ENCODE measurements at places on chromosomes 3 and 15.
A peak's percentile ranks its signal among the peaks of the same experiment; 100 is the strongest.

DNA sequence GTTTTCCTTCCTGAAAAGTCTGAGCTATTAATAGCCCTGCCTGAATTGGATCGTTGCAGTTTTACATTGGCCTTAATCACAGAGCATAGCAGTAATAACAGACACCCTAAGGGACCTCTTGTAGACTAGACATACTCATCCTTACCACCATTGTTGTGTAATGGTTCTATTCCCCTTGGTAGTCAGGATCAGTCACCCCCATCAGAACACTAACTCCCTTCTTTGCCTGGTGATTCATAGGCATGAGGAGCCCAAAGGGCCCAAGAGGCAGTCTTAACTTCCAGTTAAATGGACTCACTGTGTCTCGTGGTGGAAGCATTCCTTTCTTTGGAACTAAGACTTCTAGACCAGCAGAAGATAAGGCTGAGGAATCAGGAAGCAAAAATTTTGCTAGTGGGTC is 20.2 kb downstream of the CGGBP1 start:
- no peak for DNase-seq

- no peak for DNase-seq
These were observed 49.8 kb downstream of the MBNL1 start for GRCh38 chr3:152318512-152318911.

DNA sequence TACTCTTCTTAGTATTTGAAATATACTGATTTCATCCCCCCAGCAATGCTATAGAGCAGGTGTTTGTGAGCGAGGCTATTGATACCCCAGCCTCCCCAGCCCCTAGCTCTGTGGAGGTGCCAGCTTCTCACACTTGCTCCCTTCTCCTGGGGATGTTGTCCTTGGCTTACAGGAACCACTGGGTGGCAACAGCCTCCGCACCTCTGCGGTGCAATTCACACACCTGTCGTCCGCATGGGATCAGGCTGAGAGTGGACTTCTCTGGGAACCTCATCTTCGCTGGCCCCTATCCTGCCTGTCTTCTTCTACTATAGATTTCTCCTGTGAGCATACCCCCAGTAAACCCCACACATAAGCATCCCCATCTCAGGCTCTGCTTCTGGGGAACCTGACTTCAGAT is 103.9 kb upstream of the SLC6A11 start:
- no peak for DNase-seq

DNA sequence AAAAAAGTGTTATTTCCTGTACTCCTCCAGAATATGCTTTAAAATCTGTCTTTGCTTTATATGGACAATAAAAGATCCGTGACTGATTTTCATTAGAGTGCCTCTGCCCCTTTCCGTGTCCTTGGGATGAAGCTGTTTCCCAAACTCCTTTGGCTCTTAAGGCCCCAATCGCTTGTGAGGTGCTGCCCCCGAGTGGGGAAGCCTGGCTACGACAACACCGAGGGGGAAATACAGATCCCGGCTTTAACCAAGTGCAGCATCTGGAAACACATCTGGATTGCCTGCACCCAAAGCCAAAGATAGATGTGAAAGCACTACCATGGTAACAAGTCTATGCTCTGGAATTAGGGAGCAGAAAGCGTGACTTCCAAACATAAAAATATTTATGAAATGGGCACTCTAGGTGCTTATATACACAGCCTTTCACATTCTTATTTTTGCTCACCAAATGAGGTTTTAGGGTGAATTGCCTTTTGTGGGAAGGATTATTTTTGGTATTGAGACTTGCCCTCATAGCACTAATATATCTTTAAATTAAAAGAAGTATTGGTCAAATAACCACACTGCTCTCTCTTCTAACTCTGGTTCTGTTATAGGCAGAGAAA is 40.6 kb upstream of the ADCY5 start:
- DNase-seq: peak; percentile 27

- DNase-seq: peak; percentile 40
These were observed at the start of gene TNFSF10 for GRCh38 chr3:172522871-172523818. Gene TNFSF10 (minus strand): TSS chr3:172523430. CDS start chr3:172523384, 46 bp downstream.

GRCh38 chr15:74657846-74658245 is 38.0 kb downstream of the EDC3 start:
- DNase-seq: no peak

DNA sequence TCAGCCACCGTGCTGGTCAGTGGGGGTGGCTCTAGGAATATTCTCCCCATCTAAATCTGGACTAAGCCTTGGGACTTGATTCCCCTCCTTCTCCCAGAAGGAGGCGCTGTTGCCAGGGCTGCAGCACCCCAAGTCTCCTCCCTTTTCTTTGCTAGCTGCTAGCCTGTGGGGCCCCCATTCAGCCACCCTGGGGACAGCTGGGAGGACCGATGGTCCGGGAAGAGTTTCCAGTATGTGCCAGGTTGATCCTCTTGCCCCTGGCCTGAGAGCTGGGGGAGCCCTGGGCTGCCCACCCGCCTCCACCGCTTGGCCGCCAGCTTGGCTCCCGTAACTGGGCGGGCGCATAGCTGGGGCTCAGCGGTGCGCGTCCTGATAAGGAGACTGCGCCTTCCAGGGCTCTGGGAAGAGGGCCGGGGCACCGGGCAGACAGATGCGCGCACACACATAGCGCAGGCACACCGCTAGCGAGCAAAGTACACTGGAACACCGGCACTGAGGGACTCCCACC is 4.2 kb downstream of the SMAD6 start:
- DNase-seq: no peak

DNA sequence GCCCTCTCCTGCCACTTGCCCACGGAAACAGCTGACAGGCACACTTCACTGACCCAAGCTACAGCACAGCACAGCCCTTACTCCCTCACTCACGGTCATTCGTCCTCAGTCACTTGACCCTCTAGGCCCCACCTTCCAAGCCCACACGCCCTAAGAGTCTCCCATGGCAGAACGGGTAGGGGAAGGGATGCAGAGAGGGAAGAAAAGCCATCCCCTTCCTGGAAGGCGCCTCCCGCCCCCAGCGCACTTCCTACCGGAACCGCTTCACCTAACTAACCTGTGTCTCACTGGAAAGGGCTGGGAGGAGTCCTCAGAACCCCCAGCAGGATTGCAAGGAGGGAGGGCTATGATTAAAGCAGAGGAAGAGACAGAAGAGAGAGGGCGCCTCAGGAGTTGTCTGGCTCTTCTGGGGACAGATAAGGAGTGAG is 22.9 kb downstream of the EPHB3 start:
- no peak for DNase-seq

GRCh38 chr3:50322386-50323091 is at the start of gene HYAL2:
Gene HYAL2 (minus strand): TSS chr3:50322745. CDS start chr3:50320489, 2,256 bp downstream.
- DNase-seq: no peak

DNA sequence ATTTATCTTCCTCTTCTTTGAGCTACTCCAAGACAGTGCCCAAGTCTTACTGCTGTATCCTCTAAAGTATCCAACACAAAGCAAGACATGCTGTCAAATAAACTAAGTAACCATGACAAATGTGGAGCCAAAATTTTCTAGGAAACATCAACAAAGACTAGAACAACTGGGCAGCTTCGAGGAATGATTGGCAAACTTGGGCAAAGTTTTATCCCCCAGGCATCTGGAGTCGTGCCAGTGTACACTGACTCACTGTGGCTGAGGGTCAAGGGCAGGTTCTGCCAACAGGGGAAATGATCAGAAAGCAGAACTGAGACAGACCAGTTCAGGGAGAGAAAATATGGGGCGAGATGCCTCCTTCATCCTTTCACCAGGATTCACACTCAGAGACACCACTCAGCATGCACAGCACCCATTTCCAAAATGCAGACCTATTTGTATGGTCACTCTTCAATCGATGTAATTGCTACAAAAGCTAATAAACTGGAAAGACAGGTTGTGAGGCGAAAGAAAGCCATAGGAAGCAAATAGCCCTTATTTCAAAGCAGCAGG is 65.8 kb downstream of the MB21D2 start:
- no peak for DNase-seq

DNA sequence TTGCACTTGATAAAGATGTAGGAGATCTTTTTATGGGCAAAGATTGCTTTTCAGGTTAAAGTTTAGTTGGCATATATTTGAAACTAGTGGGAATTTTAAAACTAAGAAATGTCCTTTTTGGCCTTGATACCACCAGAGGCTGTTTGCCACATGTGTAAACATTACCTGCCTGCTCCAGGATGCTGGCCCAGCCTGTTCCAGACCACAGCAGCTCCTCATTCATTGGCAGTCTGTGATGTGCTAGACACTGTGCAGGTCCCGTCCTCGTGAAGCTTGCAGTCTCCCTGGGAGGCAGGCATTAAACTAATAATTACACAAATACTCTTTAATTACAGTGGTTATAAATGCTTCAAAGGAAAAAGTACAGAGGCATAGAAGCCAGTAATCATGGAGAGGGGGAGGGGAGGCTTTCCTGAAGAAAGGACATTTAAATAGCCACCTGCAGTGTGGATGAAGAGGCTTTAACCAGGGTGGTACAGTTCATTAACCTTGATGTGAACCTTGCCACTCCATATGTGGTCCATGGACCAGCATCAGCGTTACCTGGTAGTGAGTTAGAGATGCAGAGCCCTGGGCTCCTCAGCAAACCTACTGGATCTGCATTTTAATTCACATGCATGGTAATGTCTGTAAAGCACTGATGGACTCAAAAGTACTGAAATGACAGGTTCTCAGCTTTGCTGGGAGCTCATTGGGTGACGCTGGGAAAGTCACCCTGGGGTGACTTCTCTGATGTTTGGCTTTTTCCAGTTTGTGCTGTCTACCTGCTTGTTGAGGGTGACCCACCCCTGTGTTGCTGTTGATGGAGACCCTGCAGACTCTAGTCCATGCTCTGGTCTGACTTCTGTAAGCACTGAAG is 5.3 kb downstream of the ZNF710 start:
- no peak for DNase-seq

DNA sequence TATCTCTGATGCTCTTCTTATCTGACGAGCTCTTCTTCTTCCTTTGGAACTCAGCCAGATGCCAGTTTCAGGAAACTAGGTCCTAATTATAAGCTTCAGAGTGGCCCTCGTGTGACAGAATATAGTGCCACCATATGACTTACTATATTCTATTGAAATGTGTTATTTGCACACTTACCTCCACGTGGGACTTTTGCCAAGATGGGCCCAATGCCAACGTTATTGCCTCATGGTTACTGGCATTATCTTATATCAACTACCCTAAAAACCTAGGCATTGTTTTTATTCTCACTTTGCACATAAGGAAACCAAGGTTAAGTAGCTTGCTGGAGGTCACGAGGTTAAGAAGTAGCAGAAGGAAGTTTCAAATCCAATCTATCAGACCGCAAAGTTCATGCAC is 71.3 kb upstream of the SLCO3A1 start:
- DNase-seq: no peak

DNA sequence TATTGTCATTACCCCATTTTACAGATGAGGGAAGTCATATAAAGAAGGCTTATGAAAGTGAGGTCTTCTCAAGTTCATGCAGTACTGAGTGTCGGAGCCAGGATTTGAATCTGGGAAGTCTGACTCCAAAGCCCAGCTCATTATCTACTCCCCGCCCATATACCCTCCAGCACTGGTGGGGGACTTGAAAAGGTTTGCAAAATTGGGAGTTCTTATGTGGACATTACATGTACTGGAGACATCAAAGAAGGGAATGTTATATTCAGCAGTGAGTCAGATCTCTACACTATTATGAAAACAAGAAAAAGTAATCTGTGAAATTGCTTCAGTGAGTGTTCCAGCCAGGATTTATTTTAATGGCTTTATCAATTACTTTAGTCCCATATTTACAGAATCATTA is 185.2 kb upstream of the CADPS start:
- no peak for DNase-seq

DNA sequence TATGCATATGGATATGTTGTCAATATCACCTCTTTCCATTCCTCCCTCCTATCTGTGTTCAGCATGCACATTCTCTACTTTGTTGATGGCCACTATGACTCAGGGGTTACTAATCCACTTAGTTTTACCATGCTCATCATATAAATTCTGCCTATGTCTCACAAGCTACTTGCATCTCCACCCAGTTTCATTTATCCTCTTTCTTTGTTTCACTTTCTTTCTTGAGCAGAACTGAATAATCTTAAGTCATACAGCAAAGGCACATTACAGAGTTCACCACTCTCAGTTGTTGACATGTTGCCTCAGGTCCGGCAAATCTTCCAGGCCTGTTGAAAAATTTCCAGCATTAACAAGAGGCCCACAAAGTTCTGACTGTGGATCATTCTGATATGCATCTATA is 71.5 kb downstream of the SSR3 start:
- no peak for DNase-seq

DNA sequence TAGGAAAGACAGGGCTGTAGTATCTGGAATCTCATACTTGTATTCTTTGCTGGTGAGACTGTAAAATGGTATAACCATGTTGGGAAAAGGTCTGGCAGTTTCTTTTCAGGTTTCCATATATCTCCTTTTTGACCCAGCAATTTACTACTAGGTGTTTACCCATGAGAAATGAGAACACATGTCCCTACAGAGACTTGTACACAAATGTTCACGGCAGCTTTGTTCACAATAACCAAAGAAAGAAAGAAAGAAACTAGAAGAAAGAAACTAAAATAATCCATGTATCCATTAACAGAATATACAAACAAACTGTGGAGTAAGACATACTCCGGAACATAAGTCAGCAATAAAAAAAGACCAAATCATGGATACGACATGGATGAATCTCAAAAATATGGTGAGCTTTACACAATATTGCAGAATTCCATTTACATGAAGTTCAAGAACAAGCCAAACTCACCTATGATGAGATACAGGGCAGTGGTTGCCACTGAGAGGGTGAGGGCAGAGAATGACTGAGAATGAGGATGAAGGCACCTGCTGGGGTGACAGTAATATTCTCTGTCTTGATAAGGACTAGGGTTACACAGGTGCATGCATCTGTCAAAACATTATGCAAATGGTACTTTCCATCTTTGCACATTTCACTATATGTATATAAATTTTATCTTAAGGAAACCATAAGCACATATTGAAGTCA is 2.7 kb downstream of the RFTN1 start:
- DNase-seq: no peak

GRCh38 chr3:9047452-9048346 is 84.4 kb upstream of the RAD18 start:
- DNase-seq: no peak

GRCh38 chr15:52113235-52113634 is 660 bp upstream of the BCL2L10 start:
- no peak for DNase-seq

DNA sequence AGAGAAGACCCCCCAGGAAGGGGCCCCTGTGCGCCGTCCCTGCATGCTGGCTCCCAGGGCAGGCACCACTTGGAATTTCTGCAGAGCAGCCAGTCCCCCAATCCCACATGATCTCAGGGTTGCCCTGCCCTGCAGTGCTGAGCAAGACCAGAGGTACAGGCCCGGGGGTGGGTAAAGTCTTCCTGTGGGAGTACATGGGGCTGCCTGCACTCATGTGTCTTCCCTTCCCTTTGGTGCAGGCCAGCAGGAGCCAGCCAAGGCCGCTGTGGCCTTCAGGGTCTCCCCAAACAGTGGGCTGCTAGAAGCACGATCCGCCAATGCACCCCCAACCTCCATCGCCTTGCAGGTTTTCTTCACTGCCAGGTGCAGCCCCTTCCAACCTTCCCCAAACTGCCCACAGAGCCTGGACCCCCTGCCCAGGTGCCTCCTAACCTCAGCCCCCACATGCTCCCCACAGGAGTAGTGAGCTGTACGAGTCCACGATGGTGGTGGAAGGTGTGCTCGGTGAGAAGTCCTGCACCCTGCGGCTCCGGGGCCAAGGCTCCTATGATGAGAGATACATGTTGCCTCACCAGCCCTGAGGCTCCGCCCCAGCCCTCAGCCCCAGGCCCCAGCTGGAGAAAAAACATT is 15.0 kb downstream of the ACAA1 start:
- no peak for DNase-seq

All from T-cell (primary cell).